Aortic smooth muscle cell (primary cell): ENCODE measurements at places on chromosomes 1 and 21. TPM values are rescaled to one million over a fixed set of nuclear protein-coding genes. Genes with fewer than 3 reads are reported as not detected.

Gene TESK2
- 1.6 and 2.9 TPM in 2 replicates for total RNA-seq

Gene GBP7
- not detected in 2 replicates for total RNA-seq

Gene GBP6
- not detected in 2 replicates for total RNA-seq

Gene TRIM46
- 3.6 and 4.2 TPM in 2 replicates for total RNA-seq

Gene F5
- total RNA-seq, result under 0.01 TPM in 1 of 2 replicates, not detected in the other

Gene TMPRSS3
- total RNA-seq, result not detected in 2 replicates

Gene CD101
- 0.26 and 0.31 TPM in 2 replicates for total RNA-seq

Gene MROH9
- total RNA-seq, result 0.06 and 0.13 TPM in 2 replicates

Gene RAB7B
- 7.5 and 8.6 TPM in 2 replicates for total RNA-seq

Gene EPHB2
- 2.8 and 3.2 TPM in 2 replicates for total RNA-seq

Gene PALMD
- total RNA-seq, result 19.4 and 78.2 TPM in 2 replicates

Gene FNDC5
- total RNA-seq, result 0.87 and 1.2 TPM in 2 replicates

Gene CLCA1
- total RNA-seq, result not detected in 2 replicates

Gene ADAMTS5
- 2.6 and 7.1 TPM in 2 replicates for total RNA-seq

Gene SPATA21
- total RNA-seq, result not detected in 2 replicates

Gene NPHS2
- not detected in 2 replicates for total RNA-seq

Gene RGS4
- total RNA-seq, result 628 and 1,199 TPM in 2 replicates

Gene SLC22A15
- 1.3 and 1.9 TPM in 2 replicates for total RNA-seq

Gene TOMM40L
- 9.1 and 9.6 TPM in 2 replicates for total RNA-seq

Gene GSTM1
- total RNA-seq, result 11.4 TPM in 1 of 2 replicates, not detected in the other

Gene SELENBP1
- total RNA-seq, result 124 and 125 TPM in 2 replicates

Gene FALEC
- 0.31 TPM in 1 of 2 replicates, not detected in the other for total RNA-seq

Gene PTGER3
- 0.13 and 0.37 TPM in 2 replicates for total RNA-seq

Gene ELF3
- total RNA-seq, result under 0.01 and 0.12 TPM in 2 replicates
